ENCODE measurements at places on chromosomes 11 and 22.

- no peak for DNase-seq
These were observed 99.1 kb upstream of the TIMP3 start for GRCh38 chr22:32702421-32702820.

DNA sequence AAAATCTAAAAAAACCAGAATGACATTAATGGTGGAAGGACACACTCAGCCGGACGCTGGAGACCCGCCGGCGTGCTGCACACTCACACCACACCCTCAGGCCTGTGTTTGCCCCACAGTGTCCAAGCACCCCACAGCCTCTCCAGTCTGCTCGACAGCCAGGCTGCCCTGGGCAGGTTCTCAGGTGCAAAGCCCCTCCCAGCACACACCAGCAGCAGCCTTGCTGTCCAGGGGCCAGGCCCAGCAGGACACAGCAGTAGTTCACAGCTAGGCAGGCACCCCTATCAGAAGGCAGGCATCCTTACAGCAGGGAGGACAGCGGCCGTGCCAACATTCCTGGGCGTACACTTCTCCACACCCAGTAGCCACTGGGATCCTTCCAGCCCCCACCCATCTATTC, 1.7 kb upstream of the SLC25A1 start:
- DNase-seq: no peak

- no peak for DNase-seq
These were observed 37.1 kb upstream of the EHF start for GRCh38 chr11:34583818-34584217.

DNA sequence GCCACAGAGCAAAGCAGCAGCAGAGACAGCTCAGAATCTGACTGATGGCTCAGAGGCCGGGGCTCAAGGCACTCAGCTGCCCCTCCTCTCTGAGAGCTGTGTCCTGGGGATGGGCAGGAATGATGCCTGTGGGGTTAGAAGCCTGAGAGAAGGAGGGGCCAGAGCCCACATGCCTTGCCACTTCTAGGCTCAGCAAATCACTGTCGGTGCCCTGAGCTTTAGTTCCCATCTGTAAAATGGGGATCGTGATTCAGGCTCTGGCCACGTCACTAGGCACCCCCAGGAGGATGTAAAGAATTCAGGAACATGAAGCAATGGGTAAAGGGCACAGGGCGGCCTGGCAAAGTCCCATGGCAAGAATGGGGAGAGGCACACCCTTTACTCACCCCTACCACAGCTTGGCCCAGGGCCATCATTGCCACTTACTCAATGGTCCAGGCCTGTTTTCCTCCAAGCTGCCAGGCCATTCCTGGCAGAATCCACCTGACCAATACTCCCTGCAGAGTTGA, 3.4 kb upstream of the CDC42EP2 start:
- DNase-seq: no peak

DNA sequence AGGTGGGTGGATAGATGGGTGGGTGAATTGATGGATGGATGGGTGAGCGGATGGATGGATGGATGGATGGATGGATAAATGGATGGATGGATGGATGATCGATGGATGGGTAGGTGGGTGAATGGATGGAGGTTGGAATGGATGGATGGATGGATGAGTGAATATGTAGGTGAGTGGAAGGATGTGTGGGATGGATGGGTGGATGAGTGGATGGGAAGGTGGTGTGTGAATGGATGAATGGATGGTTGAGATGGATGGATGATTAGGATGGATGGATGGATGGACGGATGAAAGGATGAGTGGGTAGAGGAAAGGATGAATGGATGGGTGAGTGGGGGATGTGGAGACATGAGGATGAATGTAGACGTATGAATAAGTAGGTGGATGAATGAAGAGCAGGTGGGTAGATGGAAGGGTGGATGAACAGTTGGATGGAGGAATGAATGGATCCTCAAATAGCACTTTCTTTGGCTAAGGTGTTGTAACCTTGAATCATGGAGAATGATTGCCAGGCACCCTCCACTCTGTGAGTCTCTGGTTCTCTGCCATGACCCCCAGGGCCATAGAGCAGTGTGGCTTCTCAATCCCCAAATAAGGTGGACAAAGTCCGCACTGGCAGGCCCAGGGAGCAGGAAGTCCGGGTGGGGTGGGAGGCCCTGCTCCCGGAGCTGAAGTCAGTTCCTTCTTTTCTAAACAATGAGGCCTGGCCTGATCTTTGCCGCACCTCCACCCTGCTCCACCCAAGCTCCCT, 36.9 kb downstream of the IGF2 start:
- no peak for DNase-seq

DNA sequence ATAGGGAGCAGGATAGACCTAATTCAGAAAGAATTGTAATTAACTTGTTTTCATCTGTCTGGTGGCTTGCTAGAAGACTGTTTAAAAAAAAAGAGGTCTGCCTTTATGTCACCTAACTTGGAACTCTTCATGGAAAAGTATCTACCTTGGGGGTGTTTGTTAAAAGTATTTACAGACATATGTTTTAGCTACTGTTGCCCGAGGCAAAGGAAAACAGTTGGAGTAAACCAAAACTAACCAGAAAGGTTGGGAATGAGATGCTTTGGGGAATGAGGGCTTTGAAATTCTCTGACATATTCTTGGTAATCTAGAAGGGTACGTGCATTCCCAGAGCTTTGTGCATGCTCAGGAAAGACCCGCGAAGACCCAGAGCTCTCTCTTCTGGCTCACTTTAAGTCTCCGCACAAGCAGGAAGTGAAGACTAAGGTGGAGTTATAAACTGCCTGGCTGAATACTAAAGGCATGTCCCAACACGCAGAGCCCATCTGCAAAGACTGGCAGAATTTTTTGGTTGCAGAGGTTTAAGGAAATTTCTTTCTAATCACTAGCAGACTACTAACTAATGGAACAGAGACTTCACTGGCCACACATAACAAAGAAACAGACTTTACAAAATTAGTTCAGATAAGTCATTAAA, 33.2 kb downstream of the HIKESHI start:
- no peak for DNase-seq

DNA sequence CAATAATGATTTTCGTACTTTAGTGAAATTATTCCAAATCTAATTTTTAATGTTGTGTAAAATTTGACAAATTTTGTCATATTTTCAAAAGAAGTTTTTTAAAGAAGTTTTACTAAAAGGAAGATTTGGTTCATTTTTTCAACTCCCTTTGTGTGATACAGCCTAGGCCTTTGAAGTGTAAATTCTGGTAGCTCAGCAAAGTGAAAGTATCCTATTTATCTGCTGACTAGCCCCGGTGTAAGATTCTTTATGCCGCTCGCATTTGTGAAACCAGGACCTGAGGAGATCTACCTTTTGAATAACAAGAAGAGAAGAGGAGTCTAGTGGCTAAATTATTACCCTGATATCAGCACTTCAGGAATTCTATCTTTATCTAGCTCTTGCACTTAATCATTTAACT, 177.4 kb downstream of the JRKL start:
- DNase-seq: no peak

DNA sequence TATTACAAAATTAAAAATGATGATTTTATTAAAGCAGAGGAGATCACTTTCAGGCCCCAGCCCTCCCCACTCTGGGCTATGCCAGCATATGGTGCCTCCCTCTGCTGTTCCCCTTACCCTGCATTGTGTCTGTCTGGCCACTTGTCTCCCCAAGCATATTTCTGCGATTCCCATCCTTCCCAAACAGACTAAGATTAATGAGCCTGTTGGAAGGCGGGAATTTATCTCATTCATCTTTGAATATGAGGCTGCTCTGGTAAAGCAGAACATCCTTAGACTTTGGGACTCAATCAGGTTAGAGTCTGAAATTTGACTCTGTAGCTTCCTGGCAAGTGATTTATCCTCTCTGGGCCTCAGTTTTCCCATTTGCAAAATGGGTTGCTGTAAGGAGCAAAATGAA, 25.7 kb downstream of the AMPD3 start:
- DNase-seq: no peak

DNA sequence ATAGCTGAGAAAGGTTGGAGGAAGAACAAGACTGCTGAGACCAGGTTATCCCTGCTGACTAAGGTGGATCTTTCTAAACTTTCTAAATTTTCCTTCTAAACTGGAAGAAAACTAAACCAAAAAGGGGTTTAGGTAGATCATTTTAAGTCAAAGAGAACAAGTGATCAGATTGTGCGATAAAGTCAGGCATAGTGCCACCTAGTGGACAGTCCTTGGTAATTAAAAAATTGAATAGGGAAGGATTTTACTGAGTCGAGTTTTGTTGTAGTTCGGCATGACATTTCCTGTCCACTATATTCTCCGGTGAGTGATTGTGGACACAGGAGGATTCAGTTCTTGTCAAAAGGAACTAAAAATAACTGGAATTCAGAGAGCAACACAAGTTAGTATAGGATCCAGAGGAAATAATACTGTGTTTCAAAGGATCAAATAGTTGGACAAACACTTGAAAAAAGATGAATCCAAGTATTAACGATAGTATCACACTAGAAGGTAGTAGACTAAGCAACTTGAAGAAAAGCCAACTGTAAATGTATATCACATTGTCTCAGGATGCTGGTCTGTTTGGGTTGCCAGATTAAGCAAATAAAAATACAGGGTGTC, 1236.4 kb downstream of the FAM181B start:
- DNase-seq: no peak

GRCh38 chr11:74860743-74861142, 88.1 kb downstream of the XRRA1 start:
- no peak for DNase-seq

- no peak for DNase-seq
These were observed 209.1 kb downstream of the KIRREL3 start for GRCh38 chr11:126791446-126791845.

DNA sequence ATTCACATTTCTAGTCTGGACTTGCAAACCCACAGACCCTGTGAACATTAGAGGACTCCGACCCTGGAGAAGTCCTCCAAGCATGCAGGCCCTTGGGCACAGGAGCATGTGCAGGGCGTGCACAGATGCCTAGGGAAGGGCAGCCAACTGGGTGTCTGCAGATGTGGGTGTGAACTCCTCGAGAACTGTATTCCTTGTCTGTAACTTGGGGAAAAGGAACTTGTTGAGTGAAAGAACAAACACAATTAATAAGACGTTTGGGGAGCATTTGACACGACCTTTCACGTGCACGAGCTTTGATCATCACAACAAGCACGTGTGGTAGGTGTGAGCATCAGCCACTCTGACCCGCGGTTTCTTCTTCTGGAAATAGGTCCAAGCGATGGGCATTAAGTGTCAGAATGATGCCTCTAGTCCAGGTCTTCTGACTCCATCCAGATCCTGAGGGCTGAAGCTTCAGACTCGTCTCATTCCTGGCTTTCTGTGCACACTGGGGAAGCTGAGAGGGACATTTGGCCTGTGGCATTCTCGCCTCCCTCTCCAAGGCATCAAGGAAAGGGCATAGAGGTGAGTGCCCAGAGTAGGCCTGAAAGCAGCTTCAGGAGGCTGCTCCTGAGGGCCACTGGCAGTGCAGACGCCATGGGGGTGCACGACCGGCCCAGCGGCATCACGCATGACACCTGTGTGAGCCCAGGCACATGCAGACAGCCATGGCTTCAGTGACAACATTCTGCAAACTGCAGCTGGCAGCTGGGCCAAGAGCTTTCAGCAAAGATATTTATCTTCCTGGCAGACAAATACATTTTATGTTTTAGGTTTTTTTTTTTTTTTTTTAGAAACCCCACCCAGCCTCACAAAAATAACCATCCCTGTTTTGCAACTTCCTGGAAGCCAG, 32.5 kb downstream of the ALX4 start:
- no peak for DNase-seq

DNA sequence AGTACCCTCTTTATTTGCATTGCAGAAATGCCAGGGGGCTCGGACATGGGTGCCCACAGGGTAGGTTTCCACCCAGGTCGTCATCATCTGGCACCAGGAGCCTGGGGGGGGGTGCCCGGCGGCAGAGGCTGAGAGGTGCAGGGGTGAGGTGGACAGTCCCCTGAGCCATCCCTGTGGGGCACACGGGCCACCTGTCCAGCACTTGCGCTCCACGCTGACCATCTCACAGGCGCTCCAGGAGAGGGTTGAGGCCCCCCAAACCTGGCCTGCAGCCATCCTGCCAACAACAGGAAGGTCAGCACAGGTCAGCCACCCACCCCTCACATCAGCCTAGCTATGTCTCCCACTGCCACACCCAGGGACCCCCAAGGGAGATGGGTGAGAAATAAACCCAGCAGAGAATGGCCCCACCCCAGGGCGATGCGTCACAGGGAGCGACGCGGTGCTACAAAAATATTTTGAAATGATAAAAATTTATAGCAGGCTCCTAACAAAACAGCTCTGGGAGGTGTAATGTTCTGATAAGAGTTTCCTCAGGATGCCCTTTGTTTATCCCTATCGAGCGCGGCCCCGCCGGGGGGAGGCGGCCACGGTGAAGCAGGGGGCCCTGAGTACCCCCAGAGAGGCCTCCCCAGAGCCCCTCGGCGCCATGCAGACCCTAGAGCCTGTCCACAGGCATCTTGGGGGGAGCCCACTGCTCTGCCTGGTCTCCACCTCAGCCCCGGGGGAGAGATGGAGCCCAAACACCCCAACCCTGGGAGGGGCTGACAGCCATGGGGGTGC, 21.0 kb upstream of the GNB1L start:
- no peak for DNase-seq

- DNase-seq: no peak
These were observed 27.1 kb downstream of the PTDSS2 start for GRCh38 chr11:477052-477715.

- DNase-seq: no peak
These were observed 19.7 kb upstream of the DNAJB13 start for GRCh38 chr11:73931039-73931645.

GRCh38 chr22:19509923-19510322, 14.3 kb downstream of the CLDN5 start:
- no peak for DNase-seq

DNA sequence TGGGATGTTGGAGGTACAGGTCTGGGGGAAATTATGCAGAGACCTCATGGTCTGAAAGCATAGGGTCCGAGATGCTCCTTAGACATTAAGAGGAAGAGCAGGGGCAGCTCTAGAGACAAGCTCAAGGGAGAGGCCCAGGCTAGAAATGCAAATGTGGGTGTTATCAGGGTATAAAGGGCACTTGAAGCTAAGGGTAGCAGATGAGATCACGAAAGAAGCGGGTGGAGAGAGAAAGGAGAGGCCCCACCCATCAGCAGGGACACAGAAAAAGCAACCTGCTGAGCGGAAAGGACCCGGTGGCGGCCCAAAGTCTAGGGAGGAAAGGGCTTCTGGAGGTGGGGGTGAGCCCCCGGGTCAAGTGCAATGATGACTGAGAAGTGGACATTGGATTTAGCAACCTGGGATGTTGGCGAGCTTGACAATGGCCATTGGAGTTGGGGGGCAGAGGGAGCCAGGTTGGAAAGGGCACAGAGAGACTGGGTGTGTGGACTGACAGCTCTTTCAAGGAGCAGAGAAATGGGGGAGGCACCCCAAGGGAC, 8.9 kb downstream of the TMPRSS6 start:
- no peak for DNase-seq

DNA sequence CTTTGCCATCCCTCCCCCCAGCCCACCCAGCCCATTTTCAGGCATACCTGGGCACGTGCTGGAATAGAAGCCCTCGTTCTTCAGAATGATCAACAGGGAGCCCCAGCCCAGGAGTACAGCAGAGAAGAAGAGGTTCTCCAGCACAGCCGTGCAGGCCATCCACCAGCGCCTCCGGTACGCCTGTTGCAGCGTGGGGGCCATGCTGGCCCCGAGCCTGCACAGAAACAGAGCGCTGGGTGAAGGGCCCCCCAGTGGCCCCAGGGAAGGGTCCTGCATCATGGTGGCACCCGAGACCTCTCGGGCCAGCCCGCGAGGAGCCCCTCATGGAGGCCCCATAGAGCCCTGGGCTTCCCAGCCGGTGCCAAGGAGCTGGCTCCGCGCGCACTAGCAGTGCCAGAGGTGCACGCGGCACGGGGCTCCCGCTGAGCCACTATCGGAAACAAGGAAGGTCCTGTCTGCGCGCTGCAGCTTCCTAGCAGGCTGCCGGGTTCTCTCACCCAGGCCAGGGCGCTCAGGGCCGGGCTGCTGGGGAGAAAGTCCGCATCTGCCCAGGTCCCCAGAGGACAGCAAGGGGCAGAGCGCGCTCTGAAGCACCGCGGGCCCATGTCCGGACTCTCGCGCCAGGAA, 1.5 kb downstream of the SLC43A1 start:
- DNase-seq: no peak
